ENCODE measurements at places on chromosomes 12 and 14.

DNA sequence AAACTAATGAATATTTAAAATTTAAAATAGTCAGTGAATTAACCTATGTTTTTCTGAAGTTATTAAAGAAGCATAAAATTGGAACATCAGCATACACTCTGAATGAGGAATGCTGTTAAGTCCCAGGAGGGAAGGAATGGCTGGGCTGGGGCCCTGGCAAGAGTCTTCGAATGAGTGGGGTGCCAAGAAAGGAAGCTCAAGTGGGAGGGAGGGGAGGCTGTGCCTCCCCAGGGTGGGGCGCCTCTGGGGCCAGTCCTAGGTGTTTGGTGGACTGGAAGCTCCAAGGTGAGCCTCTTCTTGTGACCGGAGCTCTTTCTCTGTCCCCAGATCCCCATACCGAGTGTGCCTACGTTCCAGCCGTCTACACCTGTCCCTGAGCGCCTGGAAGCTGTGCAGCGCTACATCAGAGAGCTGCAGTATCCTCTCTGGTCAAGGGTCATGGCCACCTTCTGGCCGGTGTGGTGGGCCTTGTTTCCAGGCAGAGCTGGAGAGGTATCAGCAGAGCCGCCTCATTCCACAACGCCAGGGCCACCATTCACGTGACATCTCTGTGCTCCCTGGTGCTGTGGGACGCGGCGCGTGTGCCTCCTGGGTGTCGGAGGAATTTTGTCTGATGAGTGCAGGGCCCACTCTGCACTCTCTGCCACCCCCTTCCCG lies 8.5 kb downstream of the VASH1 start:
- no peak for DNase-seq

GRCh38 chr14:106107703-106108102 lies 581.3 kb downstream of the TMEM121 start:
- no peak for DNase-seq

GRCh38 chr12:111414711-111415252 lies 9.1 kb downstream of the SH2B3 start:
- no peak for DNase-seq

DNA sequence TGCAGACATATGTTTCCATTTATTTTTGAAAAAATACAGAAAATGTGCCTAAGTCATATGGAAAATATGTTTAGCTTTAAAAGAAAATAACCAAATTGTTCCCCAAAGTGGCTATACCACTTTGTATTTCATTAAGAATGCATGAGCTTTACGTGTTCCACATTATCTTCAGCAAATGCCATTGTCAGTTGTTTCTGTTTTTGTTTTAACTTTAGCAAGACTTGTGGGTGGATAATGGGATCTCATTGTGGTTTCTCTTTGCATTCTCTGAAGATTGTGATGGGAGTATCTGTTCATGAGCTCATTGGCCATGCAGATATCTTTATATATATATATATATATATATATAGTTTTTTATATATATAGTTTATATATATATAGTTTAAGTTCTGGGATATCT lies 181.5 kb downstream of the CCER1 start:
- no peak for DNase-seq

- no peak for DNase-seq
Observed at GRCh38 chr14:73242357-73242901, 5.1 kb downstream of the PAPLN start.

- DNase-seq: no peak
Observed at GRCh38 chr12:43694879-43695278, 63.7 kb downstream of the PUS7L start.

DNA sequence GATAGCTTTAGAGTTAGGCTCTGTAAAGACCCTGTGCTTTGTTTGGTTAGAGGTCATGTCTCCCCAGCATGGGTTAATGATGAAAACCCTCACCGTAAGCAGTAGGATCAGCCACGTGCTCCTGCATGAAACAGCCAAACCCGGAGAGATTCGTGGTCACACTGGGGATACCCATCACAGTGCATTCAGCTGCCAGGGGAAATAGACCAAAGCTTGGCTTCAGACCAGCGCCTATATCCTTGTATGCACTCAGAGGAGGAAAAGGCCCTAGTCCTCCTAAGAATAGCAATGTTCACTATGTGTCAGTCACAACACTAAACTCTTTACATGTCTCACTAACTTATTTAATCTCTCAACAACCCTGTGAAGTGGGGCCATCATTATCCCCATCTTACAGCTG lies 16.3 kb downstream of the SPX start:
- DNase-seq: no peak

GRCh38 chr14:69909826-69910550 lies 30.8 kb downstream of the SMOC1 start:
- no peak for DNase-seq

DNA sequence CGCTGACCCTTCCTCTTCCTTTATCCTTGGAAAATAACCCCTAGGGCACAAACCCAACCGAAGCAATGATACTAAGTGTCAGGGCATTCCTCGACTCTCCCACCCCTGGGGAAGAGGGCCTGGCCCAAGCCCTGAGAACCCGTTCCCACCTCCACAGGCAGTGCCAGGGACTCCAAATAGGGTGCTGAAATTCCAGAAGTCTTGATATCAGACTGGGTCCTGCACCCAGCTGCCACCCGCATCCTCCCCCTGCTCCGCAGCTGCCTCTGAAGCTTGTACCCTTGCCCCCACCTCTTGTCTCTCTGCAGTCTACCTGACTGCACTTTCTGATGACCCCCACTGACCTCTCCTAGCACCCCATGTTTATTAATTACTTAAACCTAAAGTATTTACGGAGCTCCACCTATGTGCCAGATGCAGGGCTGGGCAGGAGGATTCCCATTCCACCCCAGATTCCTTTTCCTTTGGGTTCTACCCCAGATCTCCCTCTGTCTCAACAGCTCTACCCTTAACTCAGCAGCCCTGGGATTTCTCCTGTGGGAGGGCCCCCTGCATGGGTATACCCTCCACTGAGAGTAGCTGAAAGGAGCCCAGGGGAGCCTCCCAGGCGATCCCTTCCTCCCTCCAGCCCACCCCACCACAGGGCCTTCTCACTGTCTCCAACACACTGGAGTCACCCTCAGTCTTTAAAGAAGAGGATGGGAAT lies 4.1 kb upstream of the KRT18 start:
- no peak for DNase-seq

DNA sequence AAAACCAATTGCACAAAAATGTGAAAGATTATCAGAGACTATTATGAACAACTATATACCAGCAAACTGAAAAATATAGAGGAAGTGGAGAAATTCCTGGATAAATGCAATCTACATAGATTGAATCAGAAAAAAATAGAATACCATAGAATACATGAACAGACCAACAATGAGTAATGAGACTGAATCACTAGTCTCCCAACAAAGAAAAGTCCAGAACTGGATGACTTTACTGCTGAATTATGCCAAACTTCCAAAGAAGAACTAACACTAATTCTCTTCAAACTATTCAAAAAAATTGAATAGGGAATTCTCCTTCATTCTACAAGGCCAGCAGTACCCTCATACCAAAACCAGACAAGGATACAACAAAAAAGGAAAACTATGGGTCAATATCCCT lies 60.6 kb downstream of the GUCY2C start:
- DNase-seq: no peak

- no peak for DNase-seq
Observed at GRCh38 chr12:27233814-27234213, 10.3 kb upstream of the STK38L start.

DNA sequence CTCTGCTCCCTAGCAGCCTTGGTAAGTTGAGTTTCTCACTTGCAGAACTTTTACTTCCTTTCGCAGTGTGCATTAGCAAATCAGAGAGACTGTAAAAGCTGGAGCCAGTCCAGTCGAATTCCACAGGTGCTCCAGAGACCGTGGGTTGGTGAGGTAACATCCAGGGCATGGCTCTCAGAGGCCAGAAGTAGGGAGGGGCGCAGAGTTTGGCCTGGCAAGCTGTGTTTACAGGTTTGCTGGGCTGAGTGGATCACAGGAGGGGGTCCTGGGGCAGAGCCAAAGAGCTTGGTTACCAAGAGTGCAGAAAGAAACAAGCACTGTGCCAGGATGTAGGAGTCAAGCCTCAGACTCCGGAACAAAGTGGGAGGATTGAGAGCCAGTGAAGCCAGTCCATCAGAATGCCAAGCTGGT lies 10.2 kb upstream of the BHLHE41 start:
- DNase-seq: no peak

DNA sequence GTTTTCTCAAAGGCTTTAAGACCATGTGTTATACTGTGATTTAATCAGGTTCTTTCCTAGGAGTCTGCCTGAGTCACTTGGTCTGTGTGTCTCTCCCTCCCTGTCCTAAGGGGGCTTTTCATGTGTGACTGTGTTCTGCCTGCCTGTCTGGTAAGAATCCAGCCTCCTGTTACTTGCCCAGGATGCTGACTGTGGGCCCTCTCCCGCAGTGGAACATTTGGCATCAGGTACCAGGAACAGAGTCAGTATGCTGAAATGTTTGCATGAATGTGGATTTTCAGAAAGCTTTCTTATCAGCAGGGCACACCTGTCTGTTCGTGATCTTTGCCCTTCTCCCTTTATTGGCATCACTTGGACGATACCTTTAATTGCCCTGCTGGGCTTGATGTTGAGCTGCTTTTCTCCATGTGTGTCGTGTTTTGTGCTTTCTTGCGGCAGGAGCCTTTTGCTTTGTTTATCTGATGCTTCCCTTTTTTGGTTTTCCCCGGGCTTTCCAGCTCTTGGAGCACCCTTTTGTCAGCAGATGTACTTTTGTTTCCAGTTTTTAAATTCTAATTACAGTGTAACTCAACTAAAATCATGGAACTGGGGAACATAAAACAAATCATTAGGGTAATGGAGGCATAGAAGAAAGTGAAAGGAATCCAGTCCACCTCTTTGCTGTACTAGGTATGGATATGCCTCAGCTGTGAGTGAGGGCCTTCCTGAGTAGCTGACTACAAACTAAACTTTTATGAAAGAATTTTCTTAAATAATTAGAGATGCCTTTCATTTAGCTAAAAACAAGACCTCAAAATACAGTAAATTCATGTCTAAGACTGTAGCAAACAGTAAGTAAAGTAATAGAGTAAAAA lies 72.5 kb downstream of the TRAF3 start:
- no peak for DNase-seq

GRCh38 chr12:70366581-70367257 lies 629 bp downstream of the KCNMB4 start:
- DNase-seq: no peak

- DNase-seq: no peak
Observed at GRCh38 chr12:26001530-26001929, 43.0 kb downstream of the RASSF8 start.

GRCh38 chr12:8108808-8109398 lies 14.5 kb upstream of the CLEC4A start:
- DNase-seq: peak; percentile 50

DNA sequence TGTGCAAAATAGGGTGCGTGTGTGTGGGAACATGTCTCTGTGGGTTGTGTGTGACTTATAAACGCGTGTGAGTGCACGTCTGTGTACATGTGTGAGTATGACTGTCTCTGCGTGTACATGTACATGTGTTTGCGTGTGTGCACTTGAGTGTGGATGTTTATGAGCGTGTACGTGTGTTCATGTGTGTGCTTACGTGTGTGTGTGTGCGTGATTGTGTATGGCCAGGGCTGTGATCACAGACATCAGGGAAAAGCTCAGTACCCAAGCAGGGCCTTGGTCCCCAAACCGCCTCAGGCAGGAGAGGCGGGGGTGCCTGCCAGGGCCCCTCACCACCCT lies 326.3 kb upstream of the DIO3 start:
- DNase-seq: no peak

DNA sequence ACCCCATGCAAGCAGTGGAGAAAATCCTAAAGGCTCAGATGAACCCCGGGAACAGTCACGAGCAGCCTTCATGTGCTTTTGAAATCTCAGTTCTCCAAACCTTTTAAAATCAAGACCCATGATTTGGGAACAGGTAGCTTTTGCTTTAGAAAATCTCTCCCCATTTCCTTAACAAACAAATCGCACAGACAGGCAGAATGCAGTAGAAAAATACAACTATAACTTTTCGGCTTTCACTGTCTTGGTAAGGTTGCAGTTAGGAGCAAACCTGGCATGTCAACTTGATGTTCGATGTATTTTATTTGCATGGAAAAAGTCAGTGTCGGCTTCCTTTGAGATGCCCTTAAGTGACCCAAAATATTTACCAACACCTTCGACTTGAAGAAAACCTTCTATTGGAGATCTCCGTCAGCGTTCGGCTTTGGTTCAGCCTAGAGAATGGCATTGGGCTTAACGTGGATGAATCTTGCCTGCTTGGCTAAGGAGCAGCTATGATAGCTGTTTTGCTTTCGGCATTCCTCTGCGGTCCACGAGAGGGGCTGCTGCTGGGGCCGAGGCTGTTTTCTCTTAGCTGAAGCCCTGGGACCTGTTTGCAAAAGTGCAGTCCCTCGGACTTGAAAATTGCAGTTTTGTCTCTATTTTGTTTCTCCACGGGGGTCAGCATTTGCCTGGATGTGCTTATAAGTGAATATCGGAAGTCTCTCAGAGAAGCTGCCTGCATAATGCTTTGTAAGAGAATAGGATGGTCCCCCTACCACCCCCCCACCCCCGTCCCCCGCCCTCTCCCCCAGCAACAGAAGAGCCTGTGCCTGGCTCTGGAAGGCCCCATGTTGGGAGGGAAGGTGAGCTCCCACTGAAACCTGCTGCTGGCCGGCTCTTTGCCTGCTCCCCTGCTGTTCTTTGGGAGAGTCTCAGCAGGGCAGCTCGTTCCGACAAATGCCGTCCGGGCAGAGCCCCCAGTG lies 122.8 kb downstream of the AACS start:
- DNase-seq: no peak

GRCh38 chr12:68349921-68350606 lies 17.9 kb upstream of the MDM1 start:
- DNase-seq: no peak

DNA sequence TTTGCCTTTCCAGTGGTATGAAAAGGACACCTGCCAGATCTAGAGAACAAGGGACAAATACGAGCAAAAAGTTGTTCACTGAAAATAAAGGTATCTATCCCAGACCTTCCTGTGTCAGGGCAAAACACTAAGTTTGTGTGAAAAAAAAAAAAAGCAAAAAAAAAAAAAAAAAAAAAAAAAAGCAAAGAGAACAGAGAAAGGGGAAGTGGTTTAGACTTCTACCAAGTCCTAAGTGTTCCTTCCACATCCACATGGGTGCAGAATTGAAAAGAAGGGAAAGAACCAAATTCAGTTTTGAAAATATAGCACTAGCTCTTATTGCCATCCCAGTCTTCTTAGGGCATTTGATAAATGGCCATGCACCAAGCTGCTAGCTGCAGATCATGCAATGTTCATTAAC lies 41.7 kb downstream of the ZCRB1 start:
- no peak for DNase-seq

GRCh38 chr14:73476451-73476931 lies 14.2 kb upstream of the RIOX1 start:
- DNase-seq: no peak

DNA sequence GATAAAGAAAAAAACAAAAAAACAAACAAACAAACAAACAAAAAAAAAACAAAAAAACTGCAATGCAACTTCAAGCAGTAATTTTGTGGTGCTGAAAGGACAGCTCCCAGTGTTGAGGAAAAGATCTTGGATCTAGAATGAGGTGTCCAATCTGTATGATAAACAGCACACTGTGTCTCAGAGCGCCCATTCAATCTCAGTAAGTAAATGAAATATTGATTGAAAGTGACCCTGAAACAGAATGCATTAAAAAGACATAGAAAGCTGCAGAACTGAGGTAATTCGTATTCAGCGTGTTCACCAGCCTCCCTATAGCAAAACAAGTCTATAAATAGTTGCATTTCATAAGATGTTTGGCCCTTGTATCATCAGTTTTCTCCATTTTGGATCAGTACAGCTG lies 153.0 kb downstream of the NOVA1 start:
- DNase-seq: no peak

GRCh38 chr12:122827258-122827657 lies 8.0 kb upstream of the HIP1R start:
- no peak for DNase-seq

Data from stimulated activated CD8-positive, alpha-beta memory T cell treated with anti-CD3 and anti-CD28 coated beads, Interleukin-15, amount 100 ng/mL, for 24 hours (primary cell).